ENCODE measurements at places on chromosomes 4 and X. TPM values are rescaled to one million over a fixed set of nuclear protein-coding genes. Genes with fewer than 3 reads are reported as not detected.

The PKD2 gene
- total RNA-seq = 12.7 TPM

The SSX4B gene
- not detected for total RNA-seq

The SAGE1 gene
- total RNA-seq = not detected

The NWD2 gene
- total RNA-seq = not detected

The ENOPH1 gene
- 57.6 TPM for total RNA-seq

The IL13RA1 gene
- total RNA-seq = 45.2 TPM

The LGI2 gene
- not detected for total RNA-seq

The TBC1D9 gene
- 7.5 TPM for total RNA-seq

The AKAP14 gene
- not detected for total RNA-seq

The MND1 gene
- total RNA-seq = 33.6 TPM

The FGFBP1 gene
- total RNA-seq = not detected

The KLHL15 gene
- total RNA-seq = 19.3 TPM

The TRPC3 gene
- total RNA-seq = not detected

The FMR1NB gene
- total RNA-seq = not detected

The ERCC6L gene
- total RNA-seq = 7.1 TPM

The PITX2 gene
- total RNA-seq = 0.95 TPM
